ENCODE measurements at places on chromosomes 1 and 21. TPM values are rescaled to one million over a fixed set of nuclear protein-coding genes. Genes with fewer than 3 reads are reported as not detected.

Gene RAD54L
- 11.1 TPM for total RNA-seq

Gene FCN3
- not detected for total RNA-seq

Gene COL16A1
- total RNA-seq, result 50.2 TPM

Gene OR2M3
- total RNA-seq, result not detected

Gene UQCRHL
- 2.4 TPM for total RNA-seq

Gene TFF1
- total RNA-seq, result not detected

Gene KLHDC7A
- total RNA-seq, result not detected

Gene TNNI3K
- total RNA-seq, result not detected

Gene F3
- total RNA-seq, result 16.9 TPM

Gene RGSL1
- total RNA-seq, result not detected

Gene RGL1
- total RNA-seq, result 18.0 TPM

Gene TMEM81
- 1.2 TPM for total RNA-seq

Gene TMEM240
- 7.2 TPM for total RNA-seq

Gene RBM11
- total RNA-seq, result 0.12 TPM

Gene CYP4Z1
- total RNA-seq, result not detected

Gene ZYG11A
- total RNA-seq, result 2.0 TPM

Gene CLEC20A
- not detected for total RNA-seq

Gene SFN
- 0.12 TPM for total RNA-seq

Gene LRRC3
- total RNA-seq, result 0.37 TPM

Gene GSTM1
- total RNA-seq, result 0.37 TPM

Gene MRPS15
- 90.6 TPM for total RNA-seq

Gene TCEA3
- 6.8 TPM for total RNA-seq

Gene RGS1
- total RNA-seq, result not detected

Gene CDA
- total RNA-seq, result 4.0 TPM

Gene RAB7B
- 6.3 TPM for total RNA-seq

Gene LINGO4
- total RNA-seq, result under 0.01 TPM

Gene TIE1
- 67.9 TPM for total RNA-seq

Gene TRIM45
- total RNA-seq, result 6.3 TPM

Gene LCE2C
- total RNA-seq, result not detected

Gene ANXA9
- 1.3 TPM for total RNA-seq

Gene TMEM51
- 7.9 TPM for total RNA-seq

Gene FAM167B
- total RNA-seq, result 0.50 TPM

Gene AIRE
- under 0.01 TPM for total RNA-seq

Gene CD48
- under 0.01 TPM for total RNA-seq

Gene PTGER3
- total RNA-seq, result 3.0 TPM

Gene S100A8
- total RNA-seq, result not detected

Gene S1PR1
- 11.0 TPM for total RNA-seq

Gene ZNF691
- 10.4 TPM for total RNA-seq

Gene SLC1A7
- total RNA-seq, result 0.12 TPM

Gene A3GALT2
- total RNA-seq, result not detected

Gene GUCA2A
- not detected for total RNA-seq

Gene C8A
- total RNA-seq, result not detected

Gene RC3H1
- 16.7 TPM for total RNA-seq

Gene USH2A
- under 0.01 TPM for total RNA-seq
